Cardiac muscle cell (in vitro differentiated cells and primary cell): ENCODE measurements at places on chromosomes 4 and X.

DNA sequence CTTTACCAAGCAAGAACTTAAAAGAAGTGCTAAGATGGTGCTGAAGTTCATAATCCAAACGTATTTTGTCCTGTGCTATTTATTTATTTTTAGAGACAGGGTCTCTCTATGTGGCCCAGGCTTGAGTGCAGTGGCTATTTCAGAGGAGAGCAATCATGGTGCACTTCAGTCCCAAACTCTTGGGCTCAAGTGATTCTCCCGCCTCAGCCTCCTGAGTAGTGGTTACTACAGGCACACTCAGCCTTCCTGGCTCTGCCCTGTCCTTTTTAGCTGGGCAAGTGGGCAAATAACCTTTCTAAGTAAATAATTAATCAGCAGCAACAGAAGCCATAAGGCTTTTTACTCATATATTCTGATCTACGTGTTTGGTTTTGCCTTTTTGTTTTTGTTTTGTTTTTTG is 2.6 kb downstream of the NSD2 start:
- peaks cover 21% of the 10 kb centered on the region for H3K4me1 ChIP-seq
- DNase-seq, result no peak
- no peak overlapping the region for H3K4me3 ChIP-seq
- no peaks in the 10 kb centered on the region for H3K27me3 ChIP-seq
- no peak overlapping the region for H3K27ac ChIP-seq
- no peaks in the 10 kb centered on the region for H3K36me3 ChIP-seq

DNA sequence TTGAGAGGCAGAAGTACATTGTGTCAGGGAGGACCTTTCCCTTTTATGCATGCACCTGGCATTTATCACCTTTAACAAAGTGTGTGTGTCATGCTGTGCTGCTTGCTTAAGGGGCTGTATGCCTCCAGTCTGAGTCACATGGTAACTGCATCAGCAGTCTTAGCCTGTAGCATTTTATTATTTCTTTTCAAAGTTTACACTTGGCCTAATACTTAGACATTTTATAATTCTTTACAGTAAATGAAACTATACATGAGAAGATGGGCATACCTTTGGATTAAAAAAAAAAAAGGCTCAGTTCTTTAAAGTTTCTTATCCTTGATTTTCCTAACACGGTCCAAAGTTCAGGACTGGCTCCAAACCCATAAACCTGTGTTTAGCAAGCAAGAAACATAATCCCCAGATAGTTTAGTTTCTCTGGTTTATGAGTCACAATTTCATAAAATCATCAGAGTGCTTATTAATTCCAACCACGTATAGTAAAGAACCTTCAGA is 14.6 kb downstream of the NPNT start:
- H3K4me1 ChIP-seq, result peaks cover 5% of the 10 kb centered on the region
- no peak overlapping the region for H3K4me3 ChIP-seq
- peak; percentile 23 for DNase-seq
- H3K27ac ChIP-seq, result no peak overlapping the region
- H3K27me3 ChIP-seq, result no peaks in the 10 kb centered on the region

DNA sequence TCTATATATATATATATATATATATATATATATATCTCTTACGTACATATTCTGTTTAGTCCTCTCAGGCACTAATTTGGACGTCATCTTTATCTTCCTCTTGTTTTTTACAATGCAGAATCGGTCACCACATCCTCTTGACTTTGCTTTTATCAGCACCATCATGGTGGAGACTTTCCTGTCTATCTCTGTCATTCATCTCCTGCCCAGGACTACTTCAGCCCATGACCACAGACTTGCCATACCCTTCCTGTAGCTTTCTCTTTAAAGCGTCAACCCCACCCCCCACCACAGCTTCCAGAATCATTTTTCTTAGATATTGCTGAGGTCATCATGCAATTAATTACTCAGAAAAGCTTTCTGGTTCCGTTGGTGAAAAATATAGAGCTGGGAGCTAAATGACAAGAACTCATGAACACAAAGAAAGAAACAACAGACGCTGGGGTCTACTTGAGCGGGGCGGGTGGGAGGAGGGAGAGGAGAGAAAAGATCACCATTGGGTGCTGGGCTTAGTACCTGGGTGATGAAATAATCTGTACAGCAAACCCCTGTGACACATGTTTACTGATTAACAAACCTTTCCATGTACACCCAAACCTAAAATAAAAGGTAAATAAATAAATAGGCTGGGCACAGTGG is 30.5 kb upstream of the PRKX start:
- no peaks in the 10 kb centered on the region for H3K27me3 ChIP-seq
- H3K36me3 ChIP-seq, result no peaks in the 10 kb centered on the region
- no peak overlapping the region for H3K27ac ChIP-seq
- no peak for DNase-seq
- H3K4me1 ChIP-seq, result no peaks in the 10 kb centered on the region

DNA sequence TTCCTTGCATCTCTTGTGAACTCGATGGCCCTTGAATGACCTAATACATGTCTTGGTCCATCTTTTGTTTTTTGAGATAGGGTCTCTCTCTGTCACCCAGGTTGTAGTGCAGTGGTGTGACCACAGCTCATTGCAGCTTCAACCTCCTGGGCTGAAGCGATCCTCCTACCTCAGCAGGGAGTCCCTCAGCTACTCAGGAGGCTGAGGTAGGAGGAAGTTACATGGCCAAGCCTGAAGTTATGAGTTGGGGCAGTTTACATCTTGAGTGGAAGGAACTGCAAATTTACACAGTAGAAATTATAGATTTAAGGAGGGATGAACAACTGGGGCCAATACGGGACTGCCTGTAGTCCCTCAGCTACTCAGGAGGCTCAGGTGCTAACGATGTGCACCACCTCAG is 97.2 kb upstream of the METTL14 start:
- no peaks in the 10 kb centered on the region for H3K4me1 ChIP-seq
- H3K27me3 ChIP-seq, result no peaks in the 10 kb centered on the region
- no peak overlapping the region for H3K27ac ChIP-seq
- DNase-seq, result no peak

DNA sequence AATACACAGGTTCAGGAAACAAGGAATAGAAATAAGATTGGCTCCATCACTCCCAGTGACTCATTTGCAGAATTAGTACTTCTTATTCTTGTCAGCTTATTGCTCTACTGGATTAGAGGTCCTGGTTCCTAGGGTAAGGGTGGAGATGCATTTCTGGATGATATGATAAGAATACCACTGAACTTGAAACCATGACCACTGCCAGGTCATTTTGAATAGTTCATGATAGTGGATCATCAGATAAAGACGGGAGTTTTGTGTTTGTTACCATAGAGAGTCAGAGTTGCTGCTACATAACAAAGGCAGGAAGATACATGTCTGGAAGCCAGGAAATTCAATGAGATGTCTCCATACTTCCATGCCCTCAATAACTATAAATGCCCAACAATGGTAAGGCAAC is 109.2 kb upstream of the FAT1 start:
- no peak overlapping the region for H3K27ac ChIP-seq
- H3K36me3 ChIP-seq, result no peaks in the 10 kb centered on the region
- no peaks in the 10 kb centered on the region for H3K4me1 ChIP-seq
- no peak overlapping the region for H3K4me3 ChIP-seq
- H3K27me3 ChIP-seq, result no peaks in the 10 kb centered on the region

GRCh38 chrX:37712458-37712857 is 26.9 kb downstream of the XK start:
- H3K4me1 ChIP-seq, result no peaks in the 10 kb centered on the region
- no peaks in the 10 kb centered on the region for H3K36me3 ChIP-seq
- DNase-seq, result peak; percentile 55
- no peaks in the 10 kb centered on the region for H3K27me3 ChIP-seq
- no peak overlapping the region for H3K27ac ChIP-seq

DNA sequence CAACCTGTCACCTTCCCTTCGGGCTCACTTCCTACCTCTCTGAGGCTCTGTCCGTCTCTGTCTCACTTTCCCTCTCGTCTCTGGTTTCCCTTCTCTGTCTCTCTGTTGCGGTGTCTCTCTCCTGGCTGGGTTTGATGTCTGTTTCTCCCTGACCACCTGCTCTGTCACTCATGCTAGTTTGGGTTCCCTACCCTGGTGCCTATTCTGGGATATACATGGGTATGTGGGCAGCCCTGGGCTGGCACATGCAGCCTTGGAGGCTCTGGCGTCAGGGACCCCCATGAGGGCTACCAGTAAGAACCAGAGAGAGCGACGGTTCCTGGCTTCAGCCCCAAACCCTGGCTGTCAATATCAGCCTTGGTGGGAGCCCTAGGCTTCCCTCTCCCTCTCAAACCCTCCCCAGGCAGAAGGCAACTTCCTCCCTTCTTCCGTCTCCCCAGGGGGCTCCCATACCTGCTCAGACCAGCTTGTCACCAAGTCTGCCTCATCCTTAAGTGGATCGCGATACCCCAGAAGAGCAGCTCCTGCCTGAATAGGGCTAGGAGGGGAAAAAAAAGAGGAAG is 314 bp downstream of the DNASE1L1 start:
- H3K4me1 ChIP-seq, result no peaks in the 10 kb centered on the region
- no peaks in the 10 kb centered on the region for H3K27me3 ChIP-seq
- no peak overlapping the region for H3K4me3 ChIP-seq
- H3K36me3 ChIP-seq, result no peaks in the 10 kb centered on the region
- peak overlapping the region; percentile 75 for H3K27ac ChIP-seq
- DNase-seq, result no peak

- DNase-seq, result no peak
- H3K4me1 ChIP-seq, result no peaks in the 10 kb centered on the region
- no peaks in the 10 kb centered on the region for H3K27me3 ChIP-seq
- H3K36me3 ChIP-seq, result no peaks in the 10 kb centered on the region
Observed at GRCh38 chrX:67408423-67409079, 135.3 kb upstream of the AR start.

DNA sequence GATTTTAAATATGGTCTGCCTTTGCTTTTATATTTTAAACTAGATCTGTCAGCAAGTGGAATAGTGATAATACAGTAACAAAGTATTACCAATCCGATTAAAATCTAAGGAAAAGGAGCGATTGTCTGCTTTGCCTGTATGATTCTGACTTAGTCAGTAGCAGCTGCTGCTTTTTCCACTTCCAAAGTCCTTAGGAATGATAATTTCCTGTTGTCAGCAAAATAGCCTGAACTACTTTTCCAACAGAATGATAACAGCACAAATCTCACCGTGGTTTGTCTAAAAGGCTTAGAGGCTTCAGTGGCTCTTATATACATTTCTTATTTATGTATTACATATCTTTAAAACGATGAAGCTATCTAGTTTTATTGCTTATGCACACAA is 290.0 kb downstream of the ANK2 start:
- H3K27me3 ChIP-seq, result no peaks in the 10 kb centered on the region
- H3K4me1 ChIP-seq, result no peaks in the 10 kb centered on the region
- H3K27ac ChIP-seq, result no peak overlapping the region
- peak; percentile 16 for DNase-seq
- H3K36me3 ChIP-seq, result peaks cover 29% of the 10 kb centered on the region
- no peak overlapping the region for H3K4me3 ChIP-seq

DNA sequence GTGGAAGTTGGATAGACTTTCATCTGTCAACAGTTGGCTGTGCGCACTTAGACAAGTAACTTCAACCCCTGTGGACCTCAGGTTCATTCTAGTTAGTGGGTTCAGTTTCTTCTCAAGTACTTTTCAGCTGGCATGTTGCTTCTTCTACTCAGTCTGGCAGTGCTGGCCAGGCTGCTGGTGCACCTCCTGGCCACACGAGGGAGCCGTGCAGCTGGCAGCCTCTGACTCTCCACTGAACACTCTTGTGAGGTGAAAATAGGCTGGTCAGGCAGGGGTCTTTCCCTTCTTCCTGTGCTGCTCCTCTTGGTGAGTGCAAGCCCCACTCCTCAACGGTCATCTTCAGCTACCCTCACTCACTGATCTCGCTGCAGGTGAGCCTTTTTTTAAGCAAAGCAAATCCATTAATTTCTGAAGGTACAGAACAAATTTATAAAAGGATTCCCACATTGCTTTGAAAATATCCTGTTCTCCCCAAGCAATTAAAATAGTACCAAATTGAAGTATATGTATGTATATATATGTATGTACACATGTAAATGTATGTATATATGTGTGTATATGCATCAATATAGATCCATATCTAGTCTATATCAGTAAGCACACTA is 30.6 kb downstream of the LONRF3 start:
- no peaks in the 10 kb centered on the region for H3K27me3 ChIP-seq
- no peak overlapping the region for H3K27ac ChIP-seq
- no peaks in the 10 kb centered on the region for H3K36me3 ChIP-seq
- DNase-seq, result peak; percentile 48

- H3K27ac ChIP-seq, result no peak overlapping the region
- no peak for DNase-seq
- H3K4me1 ChIP-seq, result no peaks in the 10 kb centered on the region
Observed at GRCh38 chr4:47597696-47598095, 112.6 kb downstream of the ATP10D start.

- DNase-seq, result no peak
- no peaks in the 10 kb centered on the region for H3K4me1 ChIP-seq
- no peaks in the 10 kb centered on the region for H3K36me3 ChIP-seq
- no peak overlapping the region for H3K27ac ChIP-seq
- H3K27me3 ChIP-seq, result no peaks in the 10 kb centered on the region
Observed at GRCh38 chr4:149825336-149825735, 9.7 kb upstream of the IQCM start.

- H3K36me3 ChIP-seq, result no peaks in the 10 kb centered on the region
- H3K27me3 ChIP-seq, result no peaks in the 10 kb centered on the region
- H3K4me1 ChIP-seq, result peaks cover 5% of the 10 kb centered on the region
- H3K27ac ChIP-seq, result no peak overlapping the region
Observed at GRCh38 chrX:19810802-19811201, 76.6 kb downstream of the SH3KBP1 start.

- no peaks in the 10 kb centered on the region for H3K27me3 ChIP-seq
- H3K4me3 ChIP-seq, result no peak overlapping the region
- H3K4me1 ChIP-seq, result peaks cover 8% of the 10 kb centered on the region
- no peak overlapping the region for H3K27ac ChIP-seq
- no peaks in the 10 kb centered on the region for H3K36me3 ChIP-seq
- DNase-seq, result no peak
Observed at GRCh38 chr4:187477224-187477623, 518.3 kb upstream of the ZFP42 start.

GRCh38 chrX:13990126-13990800 is 39.4 kb downstream of the GEMIN8 start:
- H3K27me3 ChIP-seq, result no peaks in the 10 kb centered on the region
- no peak overlapping the region for H3K27ac ChIP-seq
- no peaks in the 10 kb centered on the region for H3K36me3 ChIP-seq
- H3K4me1 ChIP-seq, result no peaks in the 10 kb centered on the region

DNA sequence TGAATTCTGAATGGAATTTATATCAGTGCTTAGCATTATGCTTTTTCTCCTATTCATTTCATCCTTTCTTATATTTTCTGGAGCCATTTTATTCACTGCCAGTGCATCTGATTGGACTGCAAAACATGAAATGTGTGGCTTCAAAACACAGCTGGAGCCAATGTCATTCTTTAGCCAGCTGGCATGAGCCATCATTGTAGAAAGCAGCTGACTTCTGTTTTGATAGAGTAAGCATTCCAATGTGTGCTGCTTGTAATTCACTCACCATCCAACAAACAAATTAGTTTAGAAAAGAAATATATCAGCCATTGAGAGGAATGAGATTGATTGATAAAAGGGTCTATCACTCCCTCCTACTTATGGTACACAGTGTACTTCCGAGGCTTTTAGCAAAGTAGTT is 2616.0 kb downstream of the ARAP2 start:
- no peak overlapping the region for H3K4me3 ChIP-seq
- no peaks in the 10 kb centered on the region for H3K27me3 ChIP-seq
- no peak overlapping the region for H3K27ac ChIP-seq
- DNase-seq, result no peak
